ENCODE measurements at places on chromosomes 4 and X. TPM values are rescaled to one million over a fixed set of nuclear protein-coding genes. Genes with fewer than 3 reads are reported as not detected.

GRCh38 chr4:165289423-165289785 lies 38.1 kb upstream of the MSMO1 start:
- DNase-seq, result no peak

SSX2 gene
- total RNA-seq, result not detected

DNA sequence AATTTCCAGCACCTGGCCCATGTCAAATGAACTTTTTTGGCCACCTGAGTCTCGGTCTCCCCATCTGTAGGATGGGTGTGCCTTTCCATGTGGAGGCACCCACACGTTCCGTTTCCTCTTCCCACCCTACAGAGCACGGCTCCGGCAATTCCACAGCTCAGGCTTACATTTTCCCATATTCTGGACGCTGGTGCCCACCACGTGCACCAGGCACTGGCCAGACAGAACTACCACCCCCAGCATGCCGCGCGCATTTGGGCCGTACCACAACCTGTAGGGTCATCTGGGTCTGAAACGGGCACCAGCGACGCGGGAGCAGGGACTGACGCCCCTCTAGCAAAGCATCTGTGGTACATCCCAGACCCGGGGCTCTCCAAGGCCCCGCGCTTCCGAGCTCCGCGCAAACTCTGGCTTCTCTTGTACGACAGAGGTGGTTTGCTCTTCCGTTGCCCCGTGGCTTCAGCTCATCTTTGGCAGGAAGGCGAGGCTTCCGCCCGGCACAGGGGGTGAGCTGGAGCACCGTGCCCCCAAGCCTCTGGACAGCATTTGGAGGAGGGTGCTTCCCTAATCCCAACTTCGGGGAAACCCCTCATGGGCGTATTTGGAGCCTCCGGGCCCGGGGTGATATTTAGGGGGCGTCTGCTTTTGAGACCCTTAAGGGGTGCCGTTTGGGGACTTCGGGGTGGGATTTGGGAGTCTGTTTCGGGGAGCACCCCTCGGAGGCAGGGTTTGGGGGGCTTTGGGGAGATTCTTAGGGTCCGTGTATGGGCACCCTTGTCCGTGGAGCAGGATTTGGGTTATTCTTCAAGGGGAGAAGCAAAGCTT lies 3.0 kb upstream of the UBA1 start:
- peak; percentile 82 for DNase-seq

DNA sequence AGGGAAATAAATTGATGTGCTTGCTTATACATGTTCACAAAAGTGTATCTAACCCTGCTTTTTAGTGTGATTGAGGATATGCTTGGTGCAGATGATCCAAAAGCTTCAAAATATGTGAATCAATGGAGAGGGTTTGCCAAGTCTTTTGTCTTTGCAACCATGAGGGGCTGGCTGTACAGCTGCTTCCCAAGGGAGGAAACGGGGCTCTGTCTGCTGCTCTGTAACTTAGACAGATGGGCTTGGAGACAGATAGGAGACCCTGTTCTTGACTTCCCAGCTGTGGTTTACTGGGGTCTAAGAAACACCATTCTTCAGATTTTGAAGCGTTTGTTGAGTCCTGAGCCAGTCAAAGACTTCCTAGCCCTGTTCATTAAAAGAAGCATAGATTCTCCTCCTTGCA lies 152.3 kb downstream of the DCLK2 start:
- DNase-seq, result no peak

DNA sequence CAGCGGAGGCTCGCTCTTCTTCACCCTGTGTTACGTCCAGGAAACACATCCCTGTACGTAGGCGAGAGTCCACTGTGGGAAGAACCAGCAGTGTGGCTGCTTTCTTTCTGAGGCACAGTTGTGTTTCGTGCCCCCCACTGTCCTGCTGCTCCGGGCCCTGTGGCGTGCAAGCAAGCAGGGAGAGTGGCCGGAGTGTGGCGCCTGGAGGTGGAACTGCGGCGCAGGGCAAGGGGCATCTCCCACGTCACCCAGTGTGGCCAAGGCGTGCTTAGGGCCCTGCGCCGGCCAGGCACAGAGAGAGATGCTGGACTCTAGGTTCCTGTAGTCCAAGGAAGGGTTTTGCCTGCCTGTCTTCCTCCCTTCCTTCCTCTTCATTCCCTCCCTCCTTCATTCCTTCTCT lies 13.3 kb upstream of the PSAPL1 start:
- no peak for DNase-seq

VGLL1 gene
- total RNA-seq, result not detected

DNA sequence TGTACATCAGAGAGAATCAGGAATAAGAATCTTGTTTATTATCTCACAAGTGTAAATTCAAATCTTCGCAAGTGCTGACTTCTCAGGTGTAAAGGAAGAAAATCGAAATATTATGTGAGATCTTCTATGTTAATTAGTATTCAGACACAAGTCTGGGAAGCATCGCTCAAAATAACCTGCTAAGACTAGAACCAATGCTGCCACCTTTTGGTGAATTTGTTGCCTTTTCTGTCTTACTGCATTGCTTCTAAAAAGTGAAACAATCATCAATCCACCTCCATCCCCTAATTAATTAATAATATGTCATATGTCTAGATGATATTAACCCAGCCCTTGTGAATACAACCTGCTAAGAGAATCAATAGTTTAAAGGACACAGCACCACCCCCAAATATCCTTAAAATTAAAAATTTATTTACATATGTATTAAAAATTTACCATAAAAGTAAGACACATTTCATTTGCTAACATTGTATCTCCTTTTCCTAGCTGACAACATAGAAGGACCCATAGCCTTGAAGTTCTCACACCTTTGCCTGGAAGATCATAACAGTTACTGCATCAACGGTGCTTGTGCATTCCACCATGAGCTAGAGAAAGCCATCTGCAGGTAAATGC lies 3.5 kb downstream of the EPGN start:
- no peak for DNase-seq

- no peak for DNase-seq
Measured at GRCh38 chr4:154019811-154020210, 230.9 kb upstream of the SFRP2 start.

- DNase-seq, result no peak
Measured at GRCh38 chr4:169245061-169245460, 25.7 kb downstream of the SH3RF1 start.

SLC26A1 gene
- total RNA-seq, result 1.9 TPM

CCDC160 gene
- not detected for total RNA-seq

PHOX2B gene
- total RNA-seq, result 0.55 TPM

DNA sequence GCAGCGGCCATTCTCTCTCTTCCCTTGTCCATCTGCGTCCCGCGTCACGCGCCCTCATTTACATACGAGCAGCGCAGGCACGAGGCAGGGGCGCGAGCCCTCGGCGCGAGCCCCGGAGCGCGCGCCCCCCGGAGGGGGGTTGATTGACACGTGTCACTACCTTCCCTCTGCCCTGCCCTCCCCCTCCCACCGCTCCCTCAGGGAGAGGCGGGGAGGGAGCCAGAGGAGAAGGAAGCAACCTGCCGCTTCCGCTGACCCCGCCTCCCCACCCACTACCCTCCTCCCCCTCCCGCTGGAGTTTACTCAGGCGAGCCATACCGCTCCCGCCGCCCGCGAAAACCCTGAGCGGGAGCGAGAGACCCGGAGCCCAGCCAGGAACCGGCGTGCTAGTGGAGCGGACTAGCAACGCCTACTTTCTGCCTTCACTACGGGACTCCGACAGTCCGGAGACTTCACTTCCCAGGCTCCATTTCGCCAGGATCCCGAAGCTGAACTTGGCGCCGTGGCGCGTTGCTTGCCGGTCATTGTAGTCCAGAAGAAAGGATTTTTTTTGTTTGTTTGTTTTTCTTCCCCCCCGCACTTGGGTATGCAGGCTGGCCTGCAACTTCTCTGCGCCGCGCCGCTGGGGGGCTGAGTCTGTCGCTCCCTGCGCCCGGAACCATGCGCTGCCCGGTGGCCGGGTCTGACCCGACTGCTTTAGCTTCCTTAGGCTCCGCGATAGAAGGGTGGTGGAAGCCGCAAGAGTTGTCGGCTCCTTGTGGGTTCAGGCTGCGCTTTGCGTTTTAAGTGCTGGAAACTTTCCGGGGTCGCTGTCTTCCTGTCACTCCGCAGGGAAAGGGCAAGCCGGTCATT lies at the start of gene LCORL:
Gene LCORL, minus strand, starts transcription at position 36 of the 852 bp plus-strand sequence. Its CDS starts 4 bp downstream, at position 32.
- peak; percentile 95 for DNase-seq

GRCh38 chr4:41701983-41702382 lies 46.5 kb downstream of the PHOX2B start:
- DNase-seq, result no peak

DNA sequence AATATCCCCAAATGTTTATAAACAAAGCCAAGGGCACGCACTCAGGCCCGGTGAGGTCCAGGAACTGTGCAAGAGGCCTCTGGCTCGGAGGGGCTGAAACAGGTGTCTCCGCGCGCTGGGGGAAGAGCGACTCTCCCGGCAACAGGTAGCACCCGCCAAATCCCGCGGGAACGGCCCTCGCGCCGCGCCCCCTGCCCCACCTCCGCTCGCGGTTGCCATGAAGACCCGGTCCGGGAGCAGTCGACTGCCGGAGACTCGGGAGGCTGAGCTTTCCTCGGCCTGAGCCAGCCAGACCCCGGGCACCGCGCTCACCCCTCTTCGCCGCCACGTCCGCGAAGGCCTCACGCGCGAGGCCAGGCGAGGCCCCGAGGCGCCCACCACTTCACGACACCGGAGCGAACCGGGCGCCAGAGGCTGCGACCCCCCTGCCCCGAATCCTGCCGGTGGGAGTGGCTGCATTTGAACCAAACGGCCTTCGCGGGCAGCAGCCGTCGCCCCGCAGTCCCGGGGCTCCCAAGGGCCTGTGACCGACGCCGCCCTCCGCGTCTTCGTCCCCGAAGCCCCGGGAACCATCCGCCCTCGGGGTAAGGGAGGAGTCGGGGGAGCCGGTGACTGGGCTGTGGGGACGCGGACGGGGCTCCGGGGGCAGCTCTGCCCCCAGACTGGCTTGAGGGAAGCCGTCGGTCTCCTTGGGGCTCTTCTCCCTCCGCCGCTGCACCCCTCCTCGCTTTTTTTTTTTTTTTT lies at the start of gene NSUN7:
Gene NSUN7, plus strand, starts transcription at position 239 of the 744 bp plus-strand sequence. CDS start 739 bp downstream, outside the sequence.
- DNase-seq, result peak; percentile 89

GRCh38 chr4:138992676-138993075 lies 22.9 kb upstream of the NOCT start:
- DNase-seq, result no peak

GRCh38 chr4:3376266-3376665 lies 65.5 kb upstream of the HGFAC start:
- DNase-seq, result no peak

- DNase-seq, result no peak
Measured at GRCh38 chrX:145190801-145191389, 56.4 kb upstream of the SPANXN1 start.

DNA sequence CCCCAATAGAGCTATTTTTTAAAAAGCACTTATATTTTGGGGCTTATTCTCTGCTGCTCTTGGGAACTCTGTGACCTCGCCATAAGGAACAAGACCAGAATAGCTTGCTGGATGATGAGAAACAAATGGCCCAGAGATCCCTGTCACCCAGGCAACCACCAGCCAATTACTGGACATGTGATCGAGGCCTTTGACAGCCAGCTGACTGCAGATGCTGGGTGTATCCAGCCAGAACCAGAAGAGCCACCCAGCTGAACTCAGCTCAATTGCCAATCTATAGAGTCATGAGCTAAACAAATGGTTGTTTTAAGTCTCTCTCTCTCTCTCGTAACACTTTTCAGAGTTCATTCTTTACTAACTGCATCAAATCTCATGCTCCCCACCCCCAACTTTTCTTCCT lies 24.4 kb upstream of the CITED1 start:
- DNase-seq, result no peak

RTL3 gene
- not detected for total RNA-seq

SCML2 gene
- 1.1 TPM for total RNA-seq

DNA sequence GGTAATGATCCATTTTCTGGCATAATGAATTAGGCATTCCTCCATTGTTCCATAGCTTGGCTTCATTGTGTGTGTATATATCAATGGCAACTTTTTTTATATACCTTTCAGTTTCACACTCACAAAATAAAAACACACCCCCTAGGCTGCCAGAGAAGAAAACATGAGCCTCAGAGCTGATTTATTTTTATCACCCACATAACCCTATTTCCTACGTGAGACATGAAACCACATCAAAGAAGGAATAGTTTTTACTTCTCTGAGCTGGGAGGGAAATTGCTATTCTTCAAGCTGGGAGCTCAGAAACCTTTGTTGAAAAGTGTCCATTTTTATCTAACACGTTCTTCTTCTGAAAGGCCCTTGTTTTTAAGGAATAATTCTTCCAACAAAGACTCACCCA lies 126.7 kb upstream of the RAI2 start:
- no peak for DNase-seq

BGN gene
- total RNA-seq, result 21.8 TPM

DNA sequence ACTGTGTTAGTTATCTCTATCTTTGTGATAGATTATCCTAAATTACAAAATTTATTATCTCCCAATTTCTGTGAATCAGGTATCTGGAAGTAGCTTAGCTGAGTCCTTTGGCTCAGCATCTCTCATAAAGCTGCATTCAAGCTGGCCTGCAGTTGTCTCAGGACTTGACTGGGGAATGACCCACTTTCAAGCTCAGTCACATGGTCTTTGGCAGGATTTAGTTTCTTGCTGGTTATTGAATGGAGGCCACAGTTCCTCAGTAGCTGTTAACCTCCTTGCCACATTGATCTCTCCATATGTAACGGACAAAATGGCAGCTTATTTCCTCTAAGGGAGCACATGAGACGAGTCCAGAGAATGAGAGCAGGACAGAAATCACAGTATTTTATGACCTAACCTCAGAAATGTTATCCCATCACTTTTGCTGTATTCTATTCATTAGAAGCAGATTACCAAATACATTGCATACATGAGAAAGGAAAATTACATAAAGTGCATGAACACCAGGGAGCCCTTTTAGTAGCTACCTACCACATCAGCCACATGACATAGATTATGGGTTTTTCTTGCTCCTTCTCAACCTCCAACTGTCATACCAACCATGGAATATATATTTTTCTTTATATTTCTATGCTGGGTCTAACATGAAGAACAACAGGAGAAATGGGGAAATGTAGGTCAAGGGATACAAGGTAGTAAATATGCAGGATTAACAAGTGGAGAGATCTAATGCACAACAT lies 730.1 kb downstream of the CCSER1 start:
- no peak for DNase-seq

- no peak for DNase-seq
Measured at GRCh38 chrX:113510586-113510985, 670.0 kb upstream of the AMOT start.

- DNase-seq, result no peak
Measured at GRCh38 chrX:146615628-146616348, 193.8 kb upstream of the CXorf51B start.

CXCL11 gene
- not detected for total RNA-seq

DNA sequence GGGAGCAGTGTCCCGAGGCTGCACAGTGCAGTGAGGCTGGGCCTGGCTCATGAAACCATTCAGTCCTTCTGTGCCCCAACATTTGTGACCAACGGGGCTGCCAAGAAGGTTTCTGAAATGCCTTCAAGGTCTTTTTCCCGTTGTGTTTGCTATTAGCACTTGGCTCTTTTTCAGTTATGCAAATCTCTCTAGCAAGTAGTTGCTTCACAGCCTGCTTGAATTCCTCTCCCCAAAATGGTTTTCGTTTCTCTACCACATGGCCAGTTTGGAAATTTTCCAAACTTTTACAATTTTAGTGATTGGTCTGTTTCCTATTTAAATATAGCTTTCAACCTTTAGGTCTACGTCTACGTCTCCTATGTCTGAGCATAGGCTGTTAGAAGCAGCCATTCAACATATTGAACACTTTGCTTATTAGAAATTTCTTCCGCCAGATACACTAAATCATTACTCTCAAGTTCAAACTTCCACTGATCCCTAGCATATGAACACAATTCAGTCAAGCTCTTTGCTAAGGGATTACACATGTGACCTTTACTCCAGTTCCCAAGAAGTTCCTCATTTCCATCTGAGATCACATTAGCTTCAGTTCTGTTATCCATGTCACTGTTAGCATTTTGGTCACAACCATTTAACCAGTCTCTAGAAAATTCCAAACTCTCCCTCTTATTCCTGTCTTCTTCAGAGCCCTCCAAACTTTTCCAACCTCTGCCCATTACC lies 901.8 kb downstream of the GLUD2 start:
- no peak for DNase-seq

All from mucosa of descending colon (tissue), 3 donors.